Activated T-cell treated with anti-CD3 and anti-CD28 coated beads for 48 hours (primary cell): ENCODE measurements at places on chromosomes 5 and 9.

GRCh38 chr9:35940458-35941407 is 17.2 kb downstream of the OR2S2 start:
- DNase-seq, result no peak

DNA sequence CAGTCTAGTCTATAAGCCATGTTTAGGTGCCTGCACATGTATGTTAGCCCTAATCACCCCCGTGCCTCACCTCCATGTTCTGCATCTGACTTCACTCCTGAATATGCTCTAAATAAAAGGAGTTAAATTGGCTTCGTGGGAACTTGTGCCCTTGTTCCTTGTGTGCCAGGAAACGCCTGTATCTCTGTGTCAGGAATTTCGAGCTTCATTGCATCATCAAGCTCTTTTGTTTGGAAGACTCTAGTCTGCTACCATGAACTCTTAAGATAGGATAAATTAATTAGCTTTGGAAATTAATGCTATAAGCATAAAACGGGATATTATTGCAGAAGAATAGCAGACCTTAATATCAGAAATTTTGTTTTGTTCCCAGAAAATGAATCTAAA is 99.2 kb downstream of the ADCY2 start:
- no peak for DNase-seq

DNA sequence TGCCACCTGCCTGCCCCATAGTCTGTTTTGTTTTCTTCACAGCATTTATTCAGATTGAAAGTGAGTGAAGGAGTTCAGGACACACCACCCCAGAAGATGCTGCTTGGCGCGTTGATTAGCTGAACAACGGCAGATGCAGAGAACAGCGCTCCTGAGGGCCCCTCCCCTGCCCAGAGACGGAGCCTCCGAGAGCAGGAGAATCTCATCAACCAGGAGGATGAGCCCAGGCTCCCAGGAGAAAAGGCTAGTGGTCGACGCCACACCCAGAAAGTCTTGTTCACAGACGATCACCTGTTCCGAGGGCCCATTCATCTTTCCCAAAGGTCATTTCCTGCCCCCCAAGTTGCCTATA is 180.4 kb upstream of the PPP1R26 start:
- DNase-seq, result no peak

GRCh38 chr9:109328978-109329637 is 8.2 kb upstream of the EPB41L4B start:
- no peak for DNase-seq

DNA sequence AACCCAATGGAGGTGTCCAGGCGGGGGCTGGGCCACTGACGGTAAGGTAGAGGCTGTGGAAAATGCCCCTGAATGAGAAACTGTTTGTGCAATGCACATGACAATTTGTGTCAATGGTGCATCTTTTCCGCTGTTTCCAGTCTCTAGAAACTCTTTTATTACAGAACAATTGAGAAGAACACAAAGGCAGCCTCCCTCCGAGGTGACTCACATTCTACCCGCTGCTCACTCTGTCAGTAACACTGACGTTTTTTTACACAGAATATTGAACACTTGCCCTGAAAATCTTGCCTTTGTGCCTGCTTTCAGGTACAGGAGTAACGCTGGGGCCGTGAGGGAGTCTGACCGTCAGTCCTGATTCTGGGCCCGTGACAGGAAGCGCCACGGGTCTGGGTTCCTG is 11.7 kb upstream of the TENT4A start:
- DNase-seq, result no peak

DNA sequence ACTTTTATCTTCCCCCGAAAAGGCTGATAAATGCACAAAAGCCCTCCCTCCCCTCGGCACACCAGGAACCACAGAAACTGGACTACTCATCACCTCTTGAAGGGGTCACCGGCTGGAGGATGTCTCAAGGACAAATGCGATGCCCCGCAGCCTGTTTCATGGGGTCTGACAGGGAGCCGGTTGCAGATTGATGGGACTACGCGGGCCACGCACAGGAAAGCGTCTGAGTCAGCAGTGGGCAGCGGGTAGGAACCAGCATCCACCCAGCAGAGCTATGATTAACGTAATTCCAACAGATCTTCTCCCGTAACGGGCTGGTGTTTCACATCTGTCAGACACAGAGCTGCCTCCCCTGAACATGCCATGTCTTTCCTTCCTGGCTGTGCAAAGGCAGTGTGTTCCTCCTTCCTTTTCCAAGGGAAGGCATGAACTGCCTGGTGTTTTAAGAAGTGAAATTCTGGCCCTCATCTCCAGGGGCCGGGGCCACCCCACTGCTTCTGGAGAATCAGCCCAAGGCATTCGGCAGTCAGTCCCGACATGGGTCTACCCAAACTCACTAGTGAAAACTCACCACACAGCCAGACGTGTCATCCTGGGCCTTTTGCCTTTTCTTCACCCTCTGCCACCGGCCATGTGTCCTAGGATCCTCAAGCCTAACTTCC is 144.4 kb upstream of the PHYKPL start:
- DNase-seq, result no peak

GRCh38 chr5:138033386-138033808 is 518 bp upstream of the FAM13B start:
- no peak for DNase-seq

- no peak for DNase-seq
Measured at GRCh38 chr5:176180339-176180738, 57.9 kb upstream of the SIMC1 start.

DNA sequence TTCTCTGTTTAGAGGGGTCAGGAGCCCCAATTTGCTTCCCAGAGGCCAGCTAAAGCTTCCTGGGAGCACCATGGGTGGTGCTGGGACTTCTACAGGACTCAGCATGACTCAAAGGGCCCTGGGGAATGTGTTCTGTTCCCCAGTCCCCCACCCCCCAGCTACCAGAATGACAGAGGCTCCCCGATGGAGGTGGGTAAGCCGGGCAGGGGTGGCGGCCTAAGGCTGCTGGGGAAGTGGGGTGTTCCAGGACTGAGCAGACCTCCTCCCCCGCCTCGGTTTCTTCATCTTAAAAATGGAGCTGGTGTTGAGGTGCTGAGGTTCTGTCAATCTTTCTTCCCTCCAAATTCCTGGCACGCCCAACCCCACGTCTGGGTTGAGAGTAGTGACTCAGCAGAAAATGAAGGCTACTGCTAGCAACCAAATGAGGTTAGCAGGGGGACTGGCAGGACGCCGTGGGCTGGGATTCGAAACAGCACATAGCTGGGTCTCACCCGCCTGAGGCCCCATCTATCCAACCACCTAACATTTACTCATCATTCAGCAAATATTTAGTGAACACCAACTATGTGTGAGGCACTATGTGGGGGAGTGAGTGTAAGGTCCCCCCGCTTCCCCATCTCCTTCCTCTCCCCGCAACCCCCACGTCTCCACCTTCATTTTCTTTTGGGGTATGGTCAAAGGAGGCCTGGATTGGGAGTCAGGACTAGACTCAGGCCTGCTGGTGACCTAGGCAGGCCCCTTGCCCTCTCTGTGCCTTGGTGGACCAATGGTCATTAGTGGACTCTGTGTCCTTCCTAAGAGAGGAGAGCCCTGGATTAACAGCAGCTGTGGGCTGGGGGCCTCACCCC is 50.2 kb downstream of the C9orf50 start:
- DNase-seq, result no peak
